MV-4-11 (cell line): ENCODE measurements at places on chromosomes 7 and 10.

DNA sequence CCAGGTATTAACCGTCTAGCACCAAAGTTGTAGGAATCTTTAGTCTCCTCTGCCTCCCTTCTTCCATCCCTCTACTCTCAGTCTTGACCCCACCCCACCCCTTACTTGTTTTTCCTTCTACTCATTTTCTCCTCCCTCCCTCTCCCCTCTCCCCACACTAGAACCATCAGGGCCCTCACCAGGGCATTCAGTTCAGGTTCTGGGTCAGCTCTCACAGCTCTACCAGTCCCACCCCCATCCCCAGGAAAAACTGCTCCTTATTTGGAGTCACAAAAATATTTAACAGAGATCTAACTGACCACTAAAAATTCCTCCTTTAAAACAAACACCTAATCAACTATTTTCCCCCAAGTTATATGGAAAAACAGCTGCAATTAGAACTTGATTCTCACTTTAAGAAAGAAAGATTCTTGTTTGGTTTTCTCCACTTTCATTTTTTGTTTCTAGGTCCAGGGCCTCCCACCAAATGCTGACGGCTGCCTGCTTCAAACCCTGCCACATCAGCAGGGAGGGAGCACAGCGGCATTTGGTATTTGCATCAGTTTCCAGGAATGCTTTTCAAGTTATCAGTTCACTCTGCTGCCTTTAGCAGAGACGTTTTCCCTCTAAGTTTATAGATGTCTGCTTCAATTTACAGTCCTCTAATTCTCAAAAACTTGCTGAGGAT is 2.8 kb upstream of the COL1A2 start:
- DNase-seq: no peak

GRCh38 chr10:96280859-96281258 is 9.5 kb upstream of the BLNK start:
- no peak for DNase-seq

DNA sequence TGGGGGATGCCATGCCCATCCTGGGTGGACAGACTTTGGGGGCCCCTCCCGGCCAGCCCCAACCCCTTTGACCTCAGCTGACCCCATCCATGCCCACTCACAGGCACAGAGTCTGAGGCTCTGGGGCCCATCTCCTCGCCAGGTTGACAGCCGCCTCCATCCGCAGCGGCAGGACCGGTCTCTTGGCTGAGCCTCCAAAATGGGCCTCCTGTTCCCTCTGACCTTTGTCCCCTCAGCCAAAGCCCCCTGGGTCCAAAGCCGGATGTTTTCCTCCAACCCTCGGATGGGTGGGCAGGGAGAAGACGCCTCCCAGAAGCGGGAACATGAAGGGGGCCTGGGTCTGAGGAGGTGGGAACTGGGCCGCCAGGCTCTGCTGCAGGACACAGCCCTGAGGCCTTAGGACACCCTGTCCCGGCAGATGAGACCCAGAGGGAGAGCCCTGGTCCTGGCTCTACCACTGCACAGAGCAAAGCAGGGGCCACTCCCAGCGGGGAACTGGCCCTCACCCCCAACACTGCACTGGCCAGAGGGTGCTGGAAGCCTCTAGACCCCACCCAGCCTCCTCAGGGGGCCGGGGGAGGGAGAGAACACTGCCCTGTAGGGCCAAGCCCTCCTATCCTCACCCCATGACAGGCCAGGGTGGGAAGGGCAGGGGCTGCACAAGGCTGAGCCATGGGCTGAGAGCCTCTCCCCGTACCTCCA is 12.6 kb downstream of the PDGFA start:
- no peak for DNase-seq

GRCh38 chr7:1219498-1219897 is 13.2 kb upstream of the UNCX start:
- DNase-seq: no peak

GRCh38 chr7:130491841-130492522 is at the start of gene MEST:
Gene MEST (plus strand): TSS chr7:130492085. CDS start chr7:130492314, 229 bp downstream.
- DNase-seq: no peak

GRCh38 chr10:106189292-106189691 is 975.2 kb downstream of the SORCS1 start:
- DNase-seq: peak; percentile 28

DNA sequence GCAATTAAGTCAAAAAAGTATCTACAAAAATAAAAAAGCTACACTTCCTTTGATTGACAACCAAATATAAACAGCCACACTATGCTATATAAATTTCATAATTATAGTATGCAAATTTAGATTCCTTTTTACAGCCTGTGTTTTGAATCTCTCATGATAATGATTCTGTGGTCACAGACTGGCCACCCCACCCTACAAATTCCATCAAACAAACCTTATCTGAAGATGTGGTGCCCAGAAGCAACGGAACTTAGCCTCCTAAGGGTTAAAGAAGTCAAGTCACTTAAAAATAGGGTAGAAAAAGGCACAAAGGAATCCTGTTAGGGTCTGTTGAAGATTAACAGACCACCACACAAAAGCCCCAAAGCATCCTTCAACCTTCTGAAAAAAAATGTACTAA is 351.8 kb downstream of the INHBA start:
- DNase-seq: no peak

DNA sequence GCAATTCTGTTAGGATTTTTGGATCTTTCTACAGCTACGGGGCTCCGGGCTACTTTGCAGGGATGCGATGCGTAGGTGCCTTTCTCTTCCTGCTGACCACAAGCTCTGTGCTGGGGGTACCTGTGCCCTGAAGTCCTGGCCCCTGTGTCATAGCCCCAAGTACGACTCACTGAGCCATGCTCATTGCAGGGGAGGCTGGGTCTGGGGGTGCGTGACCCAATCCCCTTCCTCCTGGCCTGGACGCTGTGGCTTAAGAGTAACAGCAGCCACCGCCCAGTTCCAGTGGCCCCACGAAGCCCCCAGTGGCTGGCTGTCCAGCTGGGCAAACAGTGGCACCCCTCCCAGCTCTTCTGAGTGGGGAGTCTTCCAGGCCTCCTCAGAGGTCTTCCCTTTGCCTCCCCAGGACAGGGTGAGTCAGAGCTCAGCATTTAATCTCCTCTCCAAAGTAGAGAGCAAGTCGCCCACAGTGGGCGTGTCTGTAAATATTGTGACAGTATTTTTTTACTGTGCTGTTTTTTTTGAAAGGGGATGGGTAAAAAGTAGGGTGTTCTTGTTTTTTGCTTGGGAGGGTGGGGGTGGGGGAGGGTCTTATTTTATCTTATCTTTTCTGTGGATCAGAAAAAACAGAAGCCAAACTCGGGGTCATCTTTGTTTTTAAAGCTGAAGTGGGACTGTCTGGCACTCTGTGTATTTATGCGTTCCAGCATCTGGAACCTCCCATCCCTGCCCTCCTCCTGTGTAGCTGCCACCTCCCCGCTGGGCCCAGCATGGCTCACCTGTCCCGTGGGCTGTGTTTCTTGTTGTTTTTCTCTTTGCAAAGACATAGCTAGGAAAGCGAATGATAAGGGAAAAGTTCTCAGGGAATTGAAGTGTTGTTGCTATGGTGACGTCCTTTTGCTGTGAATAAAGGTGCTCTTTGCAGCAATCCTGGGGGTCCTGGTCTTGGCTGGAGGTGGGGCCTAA is 8.2 kb downstream of the LFNG start:
- peak; percentile 85 for DNase-seq

- DNase-seq: no peak
Measured at GRCh38 chr7:103811997-103812396, 177.5 kb downstream of the RELN start.

DNA sequence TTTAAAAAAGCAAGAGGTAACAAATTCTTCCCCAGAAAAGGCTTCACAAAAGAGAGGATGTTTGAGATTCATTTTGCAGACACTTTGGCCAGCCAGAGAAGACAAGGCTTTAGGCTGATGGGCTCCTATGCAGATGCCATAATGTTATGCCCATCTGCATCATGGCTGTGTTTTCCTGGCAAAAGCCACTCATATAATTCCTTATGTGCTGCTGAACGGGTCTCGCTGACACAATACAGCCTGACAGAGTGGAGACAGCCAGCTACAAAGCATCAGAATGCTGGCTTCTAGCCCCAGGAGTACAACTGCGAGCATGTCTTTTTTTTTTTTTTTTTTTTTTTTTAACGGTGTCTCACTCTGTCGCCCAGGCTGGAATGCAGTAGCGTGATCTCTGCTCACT is 1157.4 kb upstream of the AUTS2 start:
- no peak for DNase-seq

DNA sequence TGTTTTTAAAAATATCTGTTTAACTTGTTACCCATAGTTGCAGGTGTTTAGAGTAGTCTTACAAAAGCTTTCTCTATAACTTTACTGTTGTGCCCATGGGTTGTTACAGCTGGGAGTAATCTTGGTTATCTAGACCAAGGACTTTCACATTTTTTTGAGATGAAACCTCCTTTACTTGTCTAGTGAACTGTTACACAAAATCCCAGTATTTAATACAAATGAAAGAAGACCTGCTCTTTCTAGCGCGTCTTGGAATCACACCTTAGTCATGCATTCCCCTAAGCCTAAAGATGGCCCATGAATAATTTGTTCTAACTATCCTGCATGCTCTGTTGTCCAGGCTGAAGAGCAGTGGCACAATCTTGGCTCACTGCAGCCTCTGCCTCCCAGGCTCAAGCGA is 38.0 kb downstream of the CSGALNACT2 start:
- no peak for DNase-seq

GRCh38 chr10:124069341-124070264 is 23.8 kb downstream of the CHST15 start:
- no peak for DNase-seq
